Astrocyte of the spinal cord (primary cell): ENCODE measurements at places on chromosomes 4 and X.

GRCh38 chr4:1192091-1192492 lies 19.7 kb upstream of the SPON2 start:
- DNase-seq: peak; percentile 96

- DNase-seq: no peak
Measured at GRCh38 chr4:42523066-42523718, 125.9 kb downstream of the SHISA3 start.

GRCh38 chrX:15718283-15718970 lies 19.6 kb upstream of the CA5B start:
- DNase-seq: no peak

DNA sequence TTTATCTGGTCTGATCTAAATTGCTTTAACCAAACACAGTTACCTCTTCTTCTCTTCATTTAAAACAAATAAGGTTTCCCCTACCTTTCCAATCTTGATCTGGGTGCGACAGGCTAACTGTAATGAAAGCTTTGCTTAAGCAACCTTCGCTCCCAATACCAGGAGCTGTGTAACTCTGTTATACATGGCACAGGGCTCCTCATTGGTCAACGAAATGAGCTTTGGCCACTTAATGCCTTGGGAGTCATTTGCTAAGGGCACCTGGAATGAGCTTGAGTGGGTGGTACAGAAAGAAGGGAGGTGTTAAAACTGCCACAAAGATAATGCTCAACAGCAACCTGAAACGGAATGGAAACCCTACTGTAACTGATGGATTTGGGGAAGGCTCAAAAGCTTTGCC lies 140.5 kb downstream of the CHRNA9 start:
- no peak for DNase-seq

- DNase-seq: no peak
Measured at GRCh38 chrX:35046660-35047296, 104.2 kb downstream of the FAM47B start.

DNA sequence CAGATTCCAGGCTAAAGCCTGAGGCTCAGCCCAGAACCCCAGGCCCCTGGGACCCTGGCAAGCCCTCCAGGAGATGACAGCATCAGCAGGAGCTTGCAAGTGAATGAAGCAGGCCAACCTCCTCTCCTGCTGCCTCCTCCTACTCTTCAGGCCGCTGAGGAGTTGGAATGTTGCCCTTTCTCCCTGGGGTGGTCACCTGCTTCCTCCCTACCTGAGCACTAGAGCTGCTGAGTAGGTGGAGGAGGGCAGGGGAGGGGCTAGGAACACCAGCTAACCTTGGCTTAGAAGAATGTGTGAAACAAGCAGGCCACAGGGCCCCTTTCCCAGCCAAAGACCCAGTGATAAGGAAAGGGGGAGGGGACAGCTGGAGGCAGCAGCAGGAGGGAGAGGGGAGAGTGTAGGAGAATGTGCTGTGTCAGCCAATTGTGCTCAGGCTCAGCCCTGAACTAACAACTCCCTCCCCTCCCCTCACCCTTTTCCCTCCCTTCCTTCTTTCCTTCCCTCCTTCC lies 58.0 kb downstream of the PJA1 start:
- DNase-seq: no peak

DNA sequence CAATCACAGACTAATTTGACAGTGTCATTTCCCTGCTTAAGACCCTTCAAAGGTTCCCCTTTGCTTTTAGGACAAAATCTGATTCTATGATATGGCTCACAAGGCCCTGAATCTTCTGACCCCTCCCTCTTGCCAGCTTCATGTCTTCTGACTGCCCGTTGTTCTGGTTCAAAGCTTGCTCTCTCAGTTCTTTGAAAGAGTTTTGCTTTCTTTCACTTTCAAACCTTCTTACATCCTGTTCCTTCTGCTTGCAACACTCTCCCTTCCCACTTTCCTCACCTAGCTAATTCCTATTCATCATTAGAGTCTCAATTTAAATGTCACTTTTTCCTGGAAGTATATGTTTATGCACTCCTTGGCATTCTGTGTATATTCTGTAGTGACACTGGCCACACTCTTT lies 299.2 kb downstream of the IDS start:
- DNase-seq: no peak

DNA sequence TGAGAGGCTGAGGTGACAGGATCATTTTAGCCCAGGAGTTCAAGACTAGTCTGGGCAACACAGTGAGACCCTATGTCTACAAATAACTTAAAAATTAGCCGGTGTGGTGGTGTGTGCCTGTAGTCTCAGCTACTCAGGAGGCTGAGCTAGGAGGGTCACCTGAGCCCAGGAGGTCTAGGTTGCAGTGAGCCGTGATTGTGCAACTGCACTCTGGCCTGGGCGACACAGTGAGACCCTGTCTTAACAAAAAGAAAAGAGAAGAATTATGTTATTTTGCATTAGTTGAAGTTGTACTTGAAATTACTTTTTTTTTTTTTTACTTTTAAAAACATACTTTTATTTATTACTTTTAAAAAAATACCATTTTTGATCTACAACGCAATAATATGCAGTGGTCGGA lies 21.8 kb upstream of the TADA2B start:
- no peak for DNase-seq

- peak; percentile 77 for DNase-seq
Measured at GRCh38 chrX:17689971-17690409, 47.3 kb upstream of the SCML1 start.

DNA sequence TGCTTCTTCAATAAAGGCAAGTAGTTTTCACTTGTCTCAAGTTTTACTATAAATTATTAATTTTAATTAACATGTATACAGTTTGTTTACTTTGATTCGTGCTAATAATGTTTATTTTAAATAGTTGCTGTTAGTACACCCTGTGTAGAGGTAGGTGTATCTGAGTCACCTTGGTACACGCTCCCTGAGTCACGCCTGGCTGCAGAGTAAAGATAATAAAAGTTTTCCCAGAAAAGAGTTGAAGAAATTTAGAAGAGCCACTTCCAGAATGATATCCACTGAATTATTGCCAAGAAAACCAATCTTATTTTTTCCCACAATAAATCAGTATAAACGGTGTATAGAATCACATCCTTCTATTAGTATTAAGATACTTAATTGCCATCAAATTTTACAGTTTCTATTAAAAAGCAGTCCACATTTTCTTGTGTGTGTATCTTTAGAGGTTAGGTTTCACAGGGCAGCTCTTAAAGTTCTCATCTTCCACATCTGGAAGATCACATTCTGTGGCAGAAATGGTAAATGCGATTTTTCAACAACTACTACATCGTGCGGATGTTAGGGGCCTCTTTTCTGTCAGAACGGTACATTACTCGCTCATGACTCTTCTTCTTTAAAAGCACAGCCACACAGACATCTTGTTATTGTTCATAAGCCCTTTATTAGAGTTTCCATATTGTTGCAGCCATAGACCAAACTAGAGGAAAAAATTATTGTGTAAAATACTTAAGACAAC lies 55.4 kb downstream of the HADH start:
- DNase-seq: no peak

DNA sequence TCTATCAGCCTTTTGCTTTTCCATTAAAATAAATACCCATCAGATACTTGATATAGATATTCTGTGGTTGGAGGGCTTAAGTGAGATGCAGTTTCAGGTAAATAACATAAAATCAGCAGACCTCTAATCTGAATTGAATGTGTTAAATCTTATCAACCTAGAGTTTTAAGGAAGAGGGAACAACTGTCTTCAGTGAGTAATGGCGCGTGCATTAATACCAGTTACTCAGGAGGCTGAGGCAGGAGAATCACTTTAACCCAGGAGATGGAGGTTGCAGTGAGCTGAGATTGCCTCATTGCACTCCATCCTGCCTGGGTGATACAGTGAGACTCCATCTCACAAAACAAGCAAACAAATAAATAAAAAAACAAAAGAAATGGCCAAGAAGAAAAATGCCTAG lies 54.3 kb downstream of the FAT4 start:
- DNase-seq: no peak

GRCh38 chr4:80423553-80424224 lies 88.2 kb downstream of the CFAP299 start:
- DNase-seq: no peak

GRCh38 chrX:119635799-119636198 lies 29.6 kb upstream of the NKRF start:
- DNase-seq: no peak

GRCh38 chrX:110491846-110492620 lies 133.4 kb downstream of the RTL9 start:
- DNase-seq: no peak

DNA sequence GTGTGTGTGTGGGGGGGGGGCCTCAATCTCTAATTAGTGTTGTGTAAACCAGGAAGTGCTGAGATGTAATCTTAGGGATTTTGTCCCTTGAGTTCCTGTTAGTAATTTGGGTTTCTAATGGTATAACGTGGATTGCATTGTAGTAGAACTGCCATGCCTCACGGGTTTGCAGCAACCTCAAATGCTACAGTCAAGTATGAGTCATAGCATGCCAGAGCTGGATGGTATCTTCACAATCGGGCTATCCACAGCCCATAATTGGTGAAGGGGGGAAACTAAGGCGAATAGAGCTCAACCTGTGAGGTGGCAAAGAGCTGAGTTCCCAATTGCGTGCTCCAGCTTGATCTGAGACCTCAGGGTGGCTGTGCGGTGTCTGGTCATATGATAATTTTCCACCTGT lies 2.2 kb upstream of the FMR1NB start:
- no peak for DNase-seq

DNA sequence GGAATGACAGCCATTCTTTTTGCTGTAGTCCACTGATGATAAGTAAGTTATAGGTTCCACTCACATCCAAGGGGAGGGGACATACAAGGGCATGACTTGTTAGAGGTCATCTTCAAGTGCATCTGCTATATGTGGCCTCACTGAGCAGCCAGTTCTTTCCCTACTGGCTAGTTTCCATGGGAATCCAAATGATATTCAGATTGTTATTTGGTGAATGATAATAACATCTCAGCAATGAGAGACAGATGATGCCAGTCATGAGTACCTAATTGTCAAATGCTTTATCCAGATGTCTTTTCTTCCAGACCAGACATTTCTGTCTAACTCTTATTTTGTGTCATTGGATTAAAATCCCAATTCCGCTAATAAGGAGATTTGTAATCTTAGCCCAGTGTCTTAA lies 460.4 kb upstream of the BOD1L1 start:
- DNase-seq: no peak

- DNase-seq: no peak
Measured at GRCh38 chr4:136858903-136859302, 673.4 kb downstream of the PCDH18 start.

DNA sequence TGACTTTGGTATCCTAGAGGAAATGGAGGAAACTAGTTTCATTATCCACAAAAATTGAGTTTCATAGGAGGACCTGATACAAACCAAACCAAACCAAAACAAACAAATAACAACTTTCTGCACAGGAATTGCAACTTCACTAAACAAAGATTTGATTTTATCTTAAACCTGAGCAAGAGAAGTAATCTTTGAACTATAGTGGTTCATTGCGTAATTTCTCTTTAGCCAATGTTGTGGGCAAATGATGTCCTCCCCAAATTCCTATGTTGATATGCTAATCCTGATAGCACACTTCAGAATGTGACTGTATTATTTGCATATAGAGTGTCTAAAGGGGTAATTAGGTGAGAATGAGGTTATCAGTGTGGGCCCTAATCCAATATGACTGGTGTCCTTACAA lies 102.4 kb downstream of the CAMK2D start:
- DNase-seq: no peak

- DNase-seq: peak; percentile 6
Measured at GRCh38 chr4:17336524-17336961, 175.3 kb downstream of the QDPR start.
